ENCODE measurements at places on chromosomes 5 and 9.

DNA sequence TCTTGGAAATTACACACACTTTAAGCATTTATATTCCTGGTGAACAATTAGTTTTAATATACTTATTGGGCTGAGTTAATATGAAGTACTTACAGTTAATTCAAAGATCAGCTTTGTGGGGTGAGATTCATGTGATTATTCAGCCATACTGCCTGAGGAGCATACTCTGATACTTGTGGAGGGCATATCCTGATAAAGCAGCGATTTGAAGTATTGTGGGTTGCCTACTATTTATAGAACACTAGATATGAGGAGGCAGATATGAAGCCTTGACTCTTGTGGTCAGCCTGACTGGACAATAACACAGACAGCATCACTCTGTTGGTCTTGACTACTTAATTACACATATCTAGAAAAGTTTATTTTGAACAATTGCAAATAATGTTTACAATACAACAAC is 27.0 kb upstream of the AGGF1 start:
- DNase-seq, result no peak

GRCh38 chr5:83337453-83338035 is 134.0 kb upstream of the VCAN start:
- DNase-seq, result no peak

- peak; percentile 22 for DNase-seq
Observed at GRCh38 chr9:68678430-68678829, 26.6 kb upstream of the PIP5K1B start.

- no peak for DNase-seq
Observed at GRCh38 chr9:135230386-135230765, 142.9 kb downstream of the OLFM1 start.

GRCh38 chr5:25754895-25755294 is 1110.1 kb upstream of the CDH10 start:
- DNase-seq, result no peak

All from urothelium cell line (cell line).